Adipocyte (in vitro differentiated cells): ENCODE measurements at places on chromosomes 5 and 9.

GRCh38 chr5:179300581-179301180 is 44.6 kb downstream of the ADAMTS2 start:
- DNase-seq = no peak

DNA sequence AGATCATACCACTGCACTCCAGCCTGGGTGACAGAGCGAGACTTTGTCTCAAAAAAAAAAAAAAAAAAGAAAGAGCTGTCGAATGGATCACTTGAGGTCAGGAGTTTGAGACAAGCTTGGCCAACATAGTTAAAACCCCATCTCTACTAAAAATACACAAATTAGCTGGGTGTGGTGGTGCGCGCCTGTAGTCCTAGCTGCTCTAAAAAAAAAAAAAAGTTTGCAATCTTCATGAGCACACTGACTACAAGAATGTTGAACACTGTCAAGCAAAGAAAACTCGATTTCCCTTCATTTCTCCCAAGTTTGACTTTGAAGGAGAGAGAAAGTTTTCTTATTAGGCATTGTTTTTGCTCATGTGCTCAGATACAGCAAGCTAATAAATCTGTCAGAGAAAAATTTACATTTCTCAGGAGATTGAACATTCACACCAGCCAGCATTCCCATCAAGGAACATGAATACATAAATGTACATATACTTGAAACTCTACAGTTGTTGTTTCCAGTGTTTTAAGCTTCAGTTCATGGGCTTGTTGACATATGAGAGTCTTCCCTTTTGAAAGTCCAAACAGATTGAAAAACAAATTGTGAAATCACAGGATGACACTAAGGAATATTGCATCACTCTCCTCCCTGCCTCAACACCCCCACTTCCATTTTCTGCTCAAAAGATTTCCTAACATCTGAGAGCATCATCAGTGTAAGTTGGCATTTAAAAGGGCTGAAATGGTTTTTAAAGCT is 81.8 kb downstream of the ARRDC3 start:
- DNase-seq = peak; percentile 90

DNA sequence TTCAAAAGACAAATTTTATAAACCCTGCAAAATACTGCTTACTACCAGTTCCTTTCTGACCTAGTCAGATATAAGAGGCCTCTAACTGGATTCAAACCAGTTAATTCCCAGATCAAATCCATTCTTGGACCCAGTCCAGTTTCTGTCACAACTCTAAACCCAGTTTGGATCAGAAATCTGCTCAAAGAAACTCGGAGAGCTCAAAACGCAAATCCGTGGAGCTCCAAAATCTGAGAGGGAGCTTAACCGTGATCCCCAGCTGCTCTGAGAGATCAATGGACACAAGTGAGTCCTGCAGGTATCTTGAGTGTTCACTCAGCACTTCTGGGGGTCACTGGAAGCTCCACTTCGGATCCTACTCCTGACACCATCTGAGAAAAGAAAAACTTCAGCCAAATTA is 348.1 kb upstream of the PTGER4 start:
- DNase-seq = no peak

DNA sequence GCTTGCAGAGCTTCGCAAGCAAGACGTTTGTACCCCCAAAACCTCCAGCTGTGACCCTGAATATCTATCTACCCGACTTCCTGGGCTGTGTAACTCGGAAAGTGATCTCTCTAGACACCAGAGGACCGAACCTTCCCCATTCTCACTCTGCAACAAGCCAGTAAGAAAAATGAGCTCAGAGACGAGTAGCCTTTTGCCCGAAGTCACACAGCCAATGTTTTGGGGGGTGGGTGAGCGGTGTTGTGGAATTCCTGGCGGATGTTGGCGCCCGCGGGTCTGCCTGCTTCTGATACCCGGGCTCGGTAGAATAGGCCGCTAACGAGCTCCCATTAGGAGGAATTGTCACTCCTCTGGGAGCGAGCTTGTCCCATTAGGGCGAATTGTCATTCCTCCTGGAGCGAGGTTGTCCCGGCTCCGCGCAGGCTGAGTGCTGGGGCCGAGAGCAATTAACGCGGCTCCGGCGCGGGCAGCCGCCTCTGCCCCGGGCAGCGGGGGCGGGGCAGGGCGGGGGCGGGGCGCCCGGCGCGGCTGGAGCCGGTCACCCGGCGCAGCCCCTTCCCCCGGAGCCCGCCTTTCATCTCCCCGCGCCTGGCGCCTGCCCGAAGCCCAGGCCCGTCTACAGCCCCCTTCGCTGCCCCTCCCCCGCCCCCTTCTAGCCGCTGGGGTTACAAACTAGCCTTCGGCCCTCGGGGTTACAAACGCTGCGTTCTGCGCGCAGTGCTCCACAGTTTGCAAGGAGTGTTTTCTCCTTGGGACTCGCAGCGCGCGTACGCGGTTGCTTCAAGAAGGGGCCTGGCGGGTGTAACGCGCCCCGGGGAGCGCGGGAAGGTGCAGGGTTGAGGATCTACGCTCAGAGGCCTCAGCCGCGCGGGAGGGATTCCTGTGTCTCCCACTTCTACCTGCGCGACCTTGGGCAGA is 3.5 kb upstream of the MSX2 start:
- DNase-seq = peak; percentile 28

GRCh38 chr5:97478483-97478882 is 295.4 kb upstream of the RIOK2 start:
- DNase-seq = no peak

DNA sequence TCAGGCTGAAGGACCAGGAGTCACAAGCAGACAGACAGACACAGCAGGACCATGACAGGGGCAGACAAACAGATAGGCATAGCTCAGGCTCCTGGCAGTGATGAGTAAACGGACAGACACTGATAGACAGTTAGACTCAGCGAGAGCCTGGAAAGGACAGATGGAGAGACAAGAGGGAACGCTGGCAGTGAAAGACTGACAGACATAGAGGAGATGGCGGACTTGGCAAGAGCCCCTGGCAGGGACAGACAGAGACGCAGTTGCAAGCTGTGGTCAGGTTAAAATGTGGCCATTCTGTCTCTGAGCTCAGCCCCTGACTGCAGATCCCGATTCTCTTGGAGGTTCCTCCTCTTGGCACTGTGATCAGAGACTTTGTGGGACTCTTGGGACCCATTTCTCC is 13.6 kb downstream of the CSF2 start:
- DNase-seq = no peak

- DNase-seq = peak; percentile 24
Measured at GRCh38 chr5:153613144-153613543, 122.7 kb downstream of the GRIA1 start.

GRCh38 chr9:875119-875962 is 33.8 kb downstream of the DMRT1 start:
- no peak for DNase-seq

DNA sequence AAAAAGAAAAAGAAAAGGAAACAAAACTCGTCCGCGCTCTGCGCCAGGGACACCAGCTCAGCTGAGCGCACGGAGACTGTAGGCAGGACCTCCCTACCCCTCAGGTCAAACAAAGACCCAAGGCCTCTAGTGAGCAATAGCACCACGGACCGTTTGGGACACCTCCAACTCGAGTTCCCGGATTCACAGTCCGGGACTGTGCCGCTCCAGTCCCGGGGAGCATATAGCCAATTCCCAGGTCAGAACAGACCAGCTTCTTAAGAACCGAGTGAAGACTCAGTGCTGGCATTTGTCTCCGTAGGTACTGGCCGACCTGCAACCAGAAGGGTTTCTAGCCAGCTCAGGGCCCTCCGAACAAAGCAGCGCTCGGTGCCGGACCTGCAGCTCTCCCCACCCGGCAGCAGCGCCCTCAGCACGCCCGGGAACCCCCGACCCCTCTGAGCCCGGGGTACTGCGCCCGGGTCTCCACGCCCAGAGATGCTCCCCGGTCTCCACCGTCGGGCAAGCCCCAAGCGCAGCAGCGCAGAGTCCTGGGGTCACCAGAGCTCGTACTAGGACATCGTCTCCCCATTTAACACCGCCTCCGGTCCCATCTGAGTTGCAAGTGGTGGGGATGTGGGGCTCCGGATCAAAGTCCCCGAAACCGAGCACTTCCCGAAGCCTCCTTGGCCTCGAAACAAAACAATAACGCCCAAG is 591 bp downstream of the ABCA1 start:
- DNase-seq = peak; percentile 53

GRCh38 chr9:95756986-95757385 is 118.5 kb upstream of the ERCC6L2 start:
- peak; percentile 87 for DNase-seq

- DNase-seq = peak; percentile 44
Measured at GRCh38 chr5:146825033-146825432, 53.5 kb downstream of the PPP2R2B start.

DNA sequence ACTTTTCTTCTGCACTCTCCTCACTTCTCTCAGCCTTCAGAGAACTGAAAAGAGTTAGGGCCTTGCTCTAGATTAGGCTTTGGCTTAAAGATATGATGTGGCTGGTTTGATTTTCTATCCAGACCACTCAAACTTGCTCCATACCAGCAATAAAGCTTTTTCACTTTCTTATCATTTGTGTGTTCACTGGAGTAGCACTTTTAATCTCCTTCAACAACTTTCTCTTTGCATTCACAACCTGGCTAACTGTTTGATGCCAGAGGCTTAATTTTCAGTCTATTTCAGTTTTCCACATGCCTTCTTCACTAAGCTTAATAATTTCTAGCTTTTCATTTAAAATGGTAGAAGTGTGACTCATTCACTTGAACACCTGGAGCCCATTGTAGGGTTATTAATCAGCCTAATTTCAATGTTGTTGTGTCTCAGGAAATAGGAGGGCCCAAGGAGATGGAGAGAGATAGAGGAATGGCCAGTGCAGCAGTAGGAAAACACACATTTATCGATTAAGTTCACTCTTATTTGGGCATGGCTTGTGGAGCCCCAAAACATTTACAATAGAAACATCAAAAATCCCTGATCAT is 5.9 kb downstream of the ATPSCKMT start:
- no peak for DNase-seq

GRCh38 chr5:90473396-90474234 is 956 bp downstream of the MBLAC2 start:
- DNase-seq = peak; percentile 65

GRCh38 chr5:125064621-125065438 is 318.4 kb upstream of the ZNF608 start:
- no peak for DNase-seq

- peak; percentile 19 for DNase-seq
Measured at GRCh38 chr9:123868002-123868401, 61.9 kb downstream of the DENND1A start.

- no peak for DNase-seq
Measured at GRCh38 chr9:113237026-113237425, 15.7 kb downstream of the SLC31A1 start.

DNA sequence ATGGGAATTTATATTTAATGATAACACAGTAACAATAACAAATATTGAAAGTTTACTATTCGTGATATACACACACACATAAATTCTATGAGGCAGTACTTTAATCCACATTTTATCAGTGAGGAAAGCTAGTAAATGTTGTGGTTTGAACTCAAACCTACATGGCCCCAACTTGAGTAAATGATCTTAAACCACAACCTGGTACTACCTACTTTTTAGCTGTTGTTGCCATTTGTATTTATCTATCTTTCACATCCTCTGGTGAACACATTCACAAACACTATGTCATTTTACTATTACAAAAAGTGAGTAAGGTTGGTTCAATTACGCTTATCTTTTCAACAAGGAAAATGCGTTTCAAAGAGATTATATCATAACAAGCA is 186.1 kb downstream of the SMC2 start:
- DNase-seq = peak; percentile 15

DNA sequence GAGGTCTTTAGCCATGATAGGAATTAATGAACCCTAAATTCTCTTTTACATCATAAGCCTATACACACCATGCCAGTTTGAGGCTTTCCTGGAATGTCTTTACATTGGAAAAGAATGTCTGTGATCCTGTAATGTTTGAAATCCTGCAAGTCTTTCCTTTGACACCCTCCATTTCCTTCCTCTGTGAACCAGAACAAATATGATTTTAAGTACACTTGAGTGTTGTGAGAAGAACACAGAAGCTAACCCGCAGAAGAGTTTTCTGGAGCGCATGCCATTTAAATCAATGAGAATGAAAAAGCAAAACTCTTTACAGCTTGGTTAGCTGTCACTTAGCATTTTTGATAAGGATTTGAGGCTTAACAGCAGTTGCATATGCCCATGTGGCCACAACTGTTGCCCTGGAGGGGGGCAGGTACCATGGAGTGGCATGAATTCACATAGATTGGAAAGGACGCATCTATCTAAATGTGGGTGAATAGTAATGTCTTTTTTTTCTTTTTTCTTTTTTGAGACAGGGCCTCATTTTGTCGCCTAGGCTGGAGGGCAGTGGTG is 372.6 kb downstream of the KDM4C start:
- no peak for DNase-seq

- DNase-seq = peak; percentile 66
Measured at GRCh38 chr9:91803151-91803940, 146.7 kb downstream of the ROR2 start.

DNA sequence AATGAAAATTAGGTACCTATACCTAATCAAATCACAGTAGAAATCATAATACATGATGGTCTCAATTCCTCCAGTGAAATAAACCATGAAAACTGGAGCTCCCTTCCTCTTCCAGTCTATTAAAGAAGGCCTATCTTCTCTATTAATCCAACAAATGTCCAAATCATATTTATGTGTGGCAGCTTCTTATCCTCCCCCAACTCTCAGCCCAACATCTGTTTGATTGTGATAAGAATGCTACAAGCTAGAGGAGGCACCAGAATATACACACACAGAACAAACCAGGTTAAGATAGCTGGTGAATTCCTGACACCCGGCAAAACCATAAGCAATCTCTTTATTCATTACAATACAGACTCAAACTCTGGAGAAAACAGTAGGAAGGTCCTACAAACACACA is 110.8 kb downstream of the FBXL17 start:
- no peak for DNase-seq

- no peak for DNase-seq
Measured at GRCh38 chr9:567128-567746, 274.3 kb upstream of the DMRT1 start.

- no peak for DNase-seq
Measured at GRCh38 chr5:158741296-158741695, 358.4 kb downstream of the EBF1 start.

GRCh38 chr5:178284093-178284675 is 51.6 kb upstream of the PHYKPL start:
- DNase-seq = no peak

GRCh38 chr5:80676706-80677105 is 21.9 kb upstream of the DHFR start:
- no peak for DNase-seq

DNA sequence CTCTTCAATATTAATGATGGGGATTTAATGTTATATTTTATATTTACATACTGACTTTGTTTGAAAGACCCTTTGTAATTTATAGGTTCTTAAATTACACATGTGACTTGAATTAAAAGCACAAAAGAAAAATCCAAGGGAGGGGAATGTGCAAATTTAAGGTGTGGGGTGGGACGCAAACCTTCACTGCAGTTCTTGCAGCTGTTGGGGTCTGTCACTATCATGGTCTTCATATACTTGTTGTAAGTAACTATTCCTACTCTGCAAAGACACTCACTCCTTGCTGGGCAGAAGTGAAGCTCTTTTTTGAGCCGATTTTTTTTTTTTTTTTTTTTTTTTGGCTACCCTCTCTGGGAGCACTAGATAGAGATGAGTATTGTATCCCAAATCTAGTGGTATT is 505.3 kb downstream of the ARHGEF28 start:
- DNase-seq = no peak

- DNase-seq = no peak
Measured at GRCh38 chr5:117094114-117094815, 519.6 kb upstream of the SEMA6A start.
